ENCODE measurements at places on chromosomes 16 and 17.
A peak's percentile ranks its signal among the peaks of the same experiment; 100 is the strongest.

GRCh38 chr17:51724043-51724580 lies 434.4 kb downstream of the CA10 start:
- DNase-seq = no peak

DNA sequence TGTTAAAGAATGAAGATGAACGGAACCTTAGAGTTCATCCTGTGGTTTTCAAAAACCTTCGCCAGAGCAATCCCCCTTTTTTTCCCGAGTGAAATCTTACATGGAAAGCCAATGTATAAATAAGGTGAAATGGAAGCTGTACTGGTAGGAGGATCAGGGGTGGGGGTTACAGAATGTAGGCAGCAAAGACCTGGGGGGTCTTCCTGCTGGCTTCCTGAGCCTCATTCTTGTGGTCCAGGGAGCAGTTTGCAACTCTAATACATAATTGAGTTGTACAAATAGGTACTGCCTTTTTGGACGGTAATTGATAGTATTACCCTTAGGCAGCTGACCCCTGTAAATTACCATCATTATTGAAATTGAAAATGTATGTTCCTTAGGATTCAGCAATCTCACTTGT lies 34.1 kb downstream of the KSR1 start:
- DNase-seq = no peak

- no peak for DNase-seq
These were observed 6.3 kb downstream of the CACNG1 start for GRCh38 chr17:67050471-67051154.

DNA sequence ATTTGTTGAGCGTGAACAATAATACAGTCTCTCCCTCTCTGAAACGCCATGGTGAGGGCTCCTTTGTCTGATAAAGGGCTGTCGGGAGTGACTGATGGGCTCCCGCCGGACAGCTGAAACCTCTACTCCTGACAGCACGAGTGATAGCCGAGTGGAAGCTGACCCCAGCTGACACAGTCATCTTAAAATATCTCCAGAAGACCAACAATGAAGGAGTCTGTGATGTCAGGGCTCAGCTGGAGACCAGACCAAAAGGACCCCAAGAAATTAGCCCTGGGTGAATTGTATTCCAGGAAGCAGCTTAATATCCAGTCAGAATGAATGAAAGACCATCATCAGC lies 22.4 kb downstream of the CCDC182 start:
- DNase-seq = no peak

GRCh38 chr17:58504826-58505351 lies 9.5 kb downstream of the MTMR4 start:
- peak; percentile 30 for DNase-seq

DNA sequence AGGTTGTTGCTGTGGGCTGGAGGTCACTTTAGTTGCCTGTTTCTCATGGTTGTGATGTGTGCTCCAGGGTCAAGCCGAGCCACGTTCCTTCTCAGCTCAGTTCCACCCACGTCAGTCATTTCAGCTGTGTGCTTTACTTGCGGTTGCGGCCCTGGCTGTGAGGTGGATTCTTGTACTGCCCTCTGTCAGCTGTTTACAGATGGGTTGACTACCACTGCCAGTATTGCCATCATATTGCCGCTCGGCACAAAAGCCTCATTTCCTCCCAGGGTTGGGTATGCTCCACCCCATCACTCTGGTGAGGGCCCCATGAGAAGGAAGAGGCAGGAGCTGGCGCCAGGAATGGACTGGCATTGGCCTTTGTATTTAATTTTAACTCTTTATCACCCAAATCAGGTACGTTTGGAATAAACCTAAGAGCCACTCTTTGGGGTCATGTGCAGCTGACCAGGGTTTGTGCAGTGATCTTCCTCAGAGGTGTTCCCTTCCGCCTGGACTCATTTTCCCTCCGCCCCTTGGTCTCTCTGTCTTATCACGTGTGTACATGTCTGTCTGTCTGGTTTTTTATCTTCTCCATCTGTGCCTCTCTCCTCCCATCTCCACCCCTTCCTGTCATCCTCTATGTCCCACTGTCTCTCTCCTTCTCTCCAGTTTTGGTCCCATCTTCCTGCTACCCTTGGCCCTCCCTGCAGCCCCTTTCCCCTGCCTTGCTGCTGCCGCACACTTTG lies 25.0 kb downstream of the METTL22 start:
- DNase-seq = no peak

GRCh38 chr16:79542237-79542774 lies 58.2 kb downstream of the MAF start:
- DNase-seq = no peak
